CD8-positive, alpha-beta memory T cell (primary cell): ENCODE measurements at places on chromosomes 6 and 20.

DNA sequence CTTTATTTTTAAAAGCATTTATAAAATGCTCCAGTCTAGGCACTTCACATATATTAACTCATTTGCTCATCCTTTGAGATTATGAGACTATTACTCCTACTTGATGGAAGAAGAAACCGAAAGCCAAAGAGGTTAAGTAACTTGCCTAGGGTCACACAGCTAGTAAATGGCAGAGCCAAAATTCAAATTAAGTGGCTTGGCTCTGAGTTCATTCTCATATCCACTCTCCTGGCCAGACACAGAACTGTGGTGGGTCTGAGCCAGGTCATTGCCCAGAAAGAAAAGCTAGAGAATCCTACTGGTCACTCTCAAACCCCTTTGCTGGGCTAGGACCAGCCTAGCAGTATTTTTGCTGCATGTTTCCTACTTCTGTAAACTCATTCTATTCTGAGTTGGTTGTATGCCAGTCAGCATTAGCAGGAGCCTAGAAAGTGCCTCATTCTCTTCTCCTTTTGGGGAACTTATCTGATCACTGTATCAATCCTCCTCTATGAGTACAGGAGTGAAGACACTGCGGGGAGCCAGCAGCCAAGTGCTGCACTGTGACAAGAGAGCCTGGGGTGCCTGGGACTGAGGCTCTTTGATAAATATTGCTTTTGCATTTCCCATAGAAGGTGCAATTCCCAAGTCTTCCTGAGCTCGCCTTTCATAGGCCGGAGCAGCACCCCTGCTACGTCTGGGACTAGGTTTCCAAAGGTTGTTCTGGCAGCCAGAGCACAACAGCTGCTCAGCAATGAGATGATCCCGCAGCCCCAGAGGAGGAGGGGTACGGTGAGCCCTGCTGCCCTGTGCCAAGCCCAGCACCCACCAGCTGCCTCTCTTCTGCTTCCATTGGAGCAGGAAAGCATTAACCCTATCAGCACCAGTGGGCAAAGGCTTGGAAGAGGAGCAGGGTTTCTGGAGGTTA, 728.3 kb downstream of the MAFB start:
- no peak for DNase-seq

GRCh38 chr6:168345896-168346754, 26.5 kb upstream of the DACT2 start:
- DNase-seq, result no peak

- no peak for DNase-seq
These were observed 14.8 kb downstream of the CDS2 start for GRCh38 chr20:5141615-5142014.

DNA sequence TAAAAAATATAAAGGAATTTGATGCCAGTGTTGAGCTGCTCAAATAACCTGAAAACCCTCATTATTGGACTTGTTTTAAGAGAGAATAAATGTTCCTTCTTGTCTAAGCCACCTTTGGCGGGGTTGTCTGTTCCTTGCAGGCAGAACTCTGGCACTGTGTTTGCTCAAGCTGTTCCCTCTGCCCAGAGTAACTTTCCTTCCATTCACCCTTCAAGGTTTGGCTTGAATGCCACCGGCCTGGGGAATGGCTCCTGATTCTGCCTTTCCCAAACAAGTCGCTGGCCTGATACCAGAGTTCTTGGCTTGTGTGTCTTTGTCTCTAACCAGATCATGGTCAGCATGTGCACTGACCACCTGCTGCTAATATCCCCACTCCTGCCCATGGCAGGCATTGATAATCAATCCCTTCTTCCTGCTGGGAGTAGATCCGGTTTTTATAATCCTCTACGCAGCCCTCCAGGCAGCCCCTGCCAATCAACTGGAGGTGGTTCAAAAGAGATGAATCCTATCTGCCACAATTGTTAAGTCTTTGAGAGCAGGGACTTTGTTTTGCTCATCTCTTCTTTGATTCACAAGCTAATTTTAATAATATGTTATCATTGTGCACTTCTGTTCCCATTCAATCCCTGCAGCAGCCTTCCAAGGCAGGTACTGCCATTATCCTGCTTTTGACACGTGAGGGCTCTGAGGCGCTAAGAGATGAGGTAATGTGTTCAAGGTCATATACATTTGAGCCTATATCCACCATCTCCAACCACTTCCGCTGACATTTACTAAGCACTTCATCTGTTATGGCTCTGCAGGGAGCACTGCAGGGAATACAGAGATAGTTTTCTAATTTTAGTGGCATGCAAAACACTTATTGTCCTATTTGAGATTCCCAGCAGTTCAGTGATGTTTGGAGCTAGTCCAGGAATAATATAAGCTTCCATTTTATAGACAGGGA, 3.1 kb upstream of the CCM2L start:
- DNase-seq, result peak; percentile 1

DNA sequence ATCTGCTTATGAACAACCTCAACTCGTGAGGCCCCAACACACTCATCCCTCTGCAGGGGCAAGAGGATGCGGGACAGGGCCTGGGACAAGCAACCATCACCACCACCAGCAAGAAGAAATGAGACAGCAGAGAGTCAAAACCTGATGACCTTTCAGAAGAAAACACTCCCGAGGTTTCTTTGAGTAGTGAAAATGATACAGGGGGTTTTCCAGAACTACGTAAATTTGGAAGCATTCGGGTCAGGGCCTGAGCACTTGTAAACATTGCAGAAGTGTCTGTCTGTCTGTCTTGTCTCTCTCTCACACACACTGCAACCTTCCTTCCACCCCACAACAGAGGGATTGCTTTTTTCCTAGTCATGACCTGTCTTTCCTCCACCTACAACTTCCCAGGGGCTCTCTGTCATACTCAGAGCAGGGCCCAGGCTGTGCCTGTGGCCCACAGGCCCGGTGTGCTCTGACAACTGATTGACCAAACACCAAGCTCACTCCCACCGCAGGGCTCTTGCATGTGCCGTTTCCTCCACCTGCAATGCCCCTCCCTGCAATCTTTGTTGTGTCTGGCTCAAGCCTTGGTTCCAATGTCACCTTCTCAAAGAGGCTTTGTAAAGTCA, 90.9 kb downstream of the BMP7 start:
- DNase-seq, result no peak

- peak; percentile 5 for DNase-seq
These were observed 94.7 kb downstream of the ANKRD6 start for GRCh38 chr6:89527634-89528033.

- DNase-seq, result no peak
These were observed 130.4 kb downstream of the INSM1 start for GRCh38 chr20:20498076-20498861.

DNA sequence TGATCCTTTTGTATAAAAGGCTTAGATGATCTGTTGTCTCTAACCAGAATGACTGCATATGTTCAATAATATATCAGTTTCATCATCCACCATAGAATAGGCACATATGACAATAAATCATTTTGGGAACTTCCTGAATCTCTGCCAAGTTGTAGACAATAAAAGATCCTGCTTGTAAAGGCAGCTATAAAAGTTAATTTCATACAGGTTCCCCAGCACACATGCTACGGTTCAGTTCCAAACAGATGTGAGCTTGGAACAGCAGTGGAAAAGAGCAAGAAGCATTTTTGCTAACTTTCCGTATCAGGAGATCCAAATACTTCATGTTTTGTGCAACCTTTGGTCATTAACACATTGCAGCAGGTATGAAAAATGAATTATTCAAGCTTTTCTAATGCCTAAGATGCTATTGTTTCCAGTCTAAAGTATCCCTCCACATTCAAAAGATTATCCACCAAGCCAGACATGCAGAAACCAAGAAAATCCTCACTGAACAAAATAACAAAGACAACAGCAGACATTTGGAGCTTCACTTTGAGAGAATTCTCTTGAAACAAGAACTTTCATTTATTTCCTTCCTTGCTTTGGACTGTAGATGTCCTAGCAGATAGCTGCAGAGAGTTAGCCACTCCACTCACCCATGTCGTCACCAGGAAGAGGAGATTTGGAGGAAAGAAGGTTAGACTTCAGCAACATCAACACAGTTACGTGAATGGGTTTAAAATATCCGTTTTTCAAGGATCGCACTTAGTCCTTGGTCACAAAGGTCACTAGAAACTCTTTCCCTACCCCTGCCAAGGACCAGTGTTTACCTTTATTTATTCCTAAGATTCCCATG, 453.5 kb upstream of the JARID2 start:
- DNase-seq, result no peak

- no peak for DNase-seq
These were observed 13.9 kb upstream of the TSHZ2 start for GRCh38 chr20:52958211-52958610.
